ENCODE measurements at places on chromosomes 1 and 21.

GRCh38 chr1:20589331-20590278, 708 bp downstream of the CDA start:
- H3K4me3 ChIP-seq, result peak overlapping the region; percentile 84

GRCh38 chr1:150001415-150001814, 9.1 kb downstream of the OTUD7B start:
- H3K27me3 ChIP-seq, result no peaks in the 10 kb centered on the region
- no peak overlapping the region for H3K4me3 ChIP-seq
- H3K27ac ChIP-seq, result peak overlapping the region; percentile 39
- DNase-seq, result no peak
- peaks cover 37% of the 10 kb centered on the region for H3K36me3 ChIP-seq

- DNase-seq, result peak; percentile 58
- no peaks in the 10 kb centered on the region for H3K27me3 ChIP-seq
- H3K27ac ChIP-seq, result peak overlapping the region; percentile 17
- no peak overlapping the region for H3K4me3 ChIP-seq
These were observed 132.4 kb downstream of the EDEM3 start for GRCh38 chr1:184622136-184622823.

DNA sequence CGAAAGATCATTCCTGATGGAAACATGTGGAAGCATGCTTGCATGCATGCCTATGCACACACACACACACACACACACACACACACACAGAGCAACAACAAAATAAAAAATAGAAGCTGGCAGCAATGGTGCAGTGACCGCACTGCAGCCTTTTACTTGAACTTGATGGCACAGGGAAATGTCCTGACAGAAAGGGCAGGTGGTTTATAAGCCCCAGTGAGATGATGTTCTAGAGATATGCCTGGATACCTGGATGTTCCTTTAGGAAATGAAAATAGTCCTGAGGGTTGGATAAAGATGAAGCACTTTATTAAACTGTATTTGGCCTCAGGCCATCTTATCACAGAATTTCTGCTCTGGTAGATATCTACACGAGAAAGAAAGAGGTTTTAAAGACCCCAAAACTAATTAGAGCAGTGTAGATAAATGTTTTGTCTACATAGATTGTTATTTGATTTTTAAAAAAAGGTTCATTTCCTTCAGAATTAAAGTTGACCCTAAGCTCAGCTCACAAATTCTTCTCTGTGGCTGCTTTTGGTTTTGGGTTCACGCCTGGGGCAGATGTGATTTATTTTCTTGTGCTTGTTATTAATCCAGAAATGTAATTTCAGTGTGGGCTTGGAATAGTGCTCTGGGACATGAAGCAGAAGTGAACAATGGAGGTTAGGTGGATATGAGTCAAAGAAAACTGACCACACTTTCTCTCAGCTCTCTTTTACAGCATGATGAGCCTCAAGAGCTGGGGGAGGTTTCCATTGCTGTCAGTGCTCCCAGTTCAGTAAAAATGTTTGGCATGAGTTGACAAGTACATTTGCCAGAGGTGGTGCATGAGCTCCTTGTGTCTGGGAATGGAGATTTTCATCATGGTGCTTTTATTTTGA, 22.9 kb downstream of the ADAM30 start:
- no peaks in the 10 kb centered on the region for H3K36me3 ChIP-seq
- peaks cover 35% of the 10 kb centered on the region for H3K4me1 ChIP-seq
- peak overlapping the region; percentile 23 for H3K27ac ChIP-seq
- H3K27me3 ChIP-seq, result peaks cover 1% of the 10 kb centered on the region

DNA sequence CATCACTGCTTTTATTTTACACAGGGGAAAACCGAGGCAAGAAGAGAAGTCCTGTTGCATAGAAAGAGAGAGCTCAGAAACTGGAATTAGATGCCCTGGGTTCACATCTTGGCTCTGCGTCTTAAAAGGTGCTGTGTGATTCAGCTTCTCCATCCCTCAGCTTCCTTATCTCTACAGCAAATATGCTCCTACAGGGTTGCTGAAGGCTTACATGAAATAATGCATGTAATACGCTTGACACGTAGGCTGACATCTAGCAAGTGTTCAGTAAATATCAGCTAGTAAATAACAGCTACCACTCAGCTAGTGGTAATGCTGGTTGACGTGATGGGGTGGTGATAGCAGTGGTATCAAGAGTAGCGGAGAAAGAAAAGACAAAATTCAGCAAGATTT, 77.1 kb upstream of the CD55 start:
- DNase-seq, result no peak
- no peak overlapping the region for H3K27ac ChIP-seq
- H3K4me1 ChIP-seq, result peaks cover 63% of the 10 kb centered on the region
- H3K4me3 ChIP-seq, result no peak overlapping the region
- H3K27me3 ChIP-seq, result peaks cover 6% of the 10 kb centered on the region

DNA sequence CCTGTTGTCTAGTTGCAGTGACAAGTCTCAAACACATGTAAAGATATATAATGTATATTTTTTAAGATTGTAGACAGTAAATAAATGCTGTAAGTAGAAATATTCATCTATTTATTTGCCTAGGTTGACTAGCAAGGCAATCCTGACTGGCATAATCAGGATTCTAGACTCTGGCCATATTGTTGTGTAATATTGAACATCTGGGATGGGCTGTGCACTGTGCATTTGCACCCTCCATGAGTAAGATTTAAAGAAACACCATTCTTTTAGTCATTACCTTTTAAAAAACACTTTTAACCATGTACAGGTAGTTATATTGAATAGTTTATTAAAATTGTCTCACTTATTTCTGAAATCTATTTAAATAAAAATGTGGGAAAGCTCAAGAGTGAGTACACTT, 32.4 kb downstream of the RASAL2 start:
- no peaks in the 10 kb centered on the region for H3K27me3 ChIP-seq
- peak overlapping the region; percentile 56 for H3K4me3 ChIP-seq
- no peak for DNase-seq
- H3K4me1 ChIP-seq, result peaks cover 70% of the 10 kb centered on the region

GRCh38 chr21:38264571-38264970, 7.8 kb downstream of the KCNJ15 start:
- no peak overlapping the region for H3K27ac ChIP-seq
- H3K27me3 ChIP-seq, result no peaks in the 10 kb centered on the region
- H3K4me1 ChIP-seq, result peaks cover 94% of the 10 kb centered on the region
- no peak overlapping the region for H3K4me3 ChIP-seq
- DNase-seq, result no peak

DNA sequence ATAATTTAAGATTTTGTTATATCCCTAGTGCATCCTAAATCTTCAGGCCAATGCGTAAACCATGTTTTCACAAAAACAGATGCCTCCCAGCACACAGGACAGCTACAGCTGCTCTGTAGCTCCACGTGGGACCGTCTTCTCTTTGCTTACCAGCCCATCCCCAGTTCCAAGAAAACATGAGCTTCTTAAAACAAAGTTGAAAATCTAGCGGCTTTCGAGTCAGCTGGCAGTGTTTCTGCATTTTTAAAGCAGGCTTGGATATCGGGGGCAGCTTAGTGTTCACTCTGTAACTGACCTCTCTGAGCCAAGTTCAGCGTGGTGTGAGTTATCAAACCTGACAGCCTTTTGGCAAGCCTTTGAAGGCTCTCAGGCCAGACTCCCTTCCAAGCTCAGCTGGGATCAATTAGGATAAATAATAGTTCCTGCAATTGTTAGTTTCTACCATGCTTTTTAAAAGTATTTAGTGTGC, 881.5 kb downstream of the LTN1 start:
- no peaks in the 10 kb centered on the region for H3K36me3 ChIP-seq
- peak; percentile 48 for DNase-seq
- peak overlapping the region; percentile 79 for H3K4me3 ChIP-seq
- no peaks in the 10 kb centered on the region for H3K27me3 ChIP-seq
- peaks cover 16% of the 10 kb centered on the region for H3K4me1 ChIP-seq

DNA sequence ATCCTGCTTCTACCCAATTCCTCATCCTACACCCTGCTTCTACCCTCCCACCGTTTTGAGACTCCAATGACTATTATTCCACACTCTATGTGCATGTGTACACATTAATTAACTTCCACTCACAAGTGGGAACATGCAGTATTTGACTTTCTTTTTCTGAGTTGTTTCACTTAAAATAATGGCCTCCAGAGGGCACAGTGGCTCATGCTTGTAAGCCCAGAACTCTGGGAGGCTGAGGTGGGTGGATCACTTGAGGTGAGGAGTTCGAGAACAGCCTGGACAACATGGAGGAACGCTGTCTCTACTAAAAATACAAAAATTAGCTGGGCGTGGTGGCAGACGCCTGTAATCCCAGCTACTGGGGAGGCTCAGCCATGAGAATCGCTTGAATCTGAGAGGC, 464.8 kb downstream of the PTBP2 start:
- peaks cover 22% of the 10 kb centered on the region for H3K36me3 ChIP-seq
- peaks cover 4% of the 10 kb centered on the region for H3K27me3 ChIP-seq
- no peak overlapping the region for H3K4me3 ChIP-seq
- peaks cover 13% of the 10 kb centered on the region for H3K4me1 ChIP-seq

GRCh38 chr1:10659646-10660540, 136.6 kb downstream of the CASZ1 start:
- no peak overlapping the region for H3K4me3 ChIP-seq
- peaks cover 10% of the 10 kb centered on the region for H3K27me3 ChIP-seq
- H3K27ac ChIP-seq, result no peak overlapping the region
- H3K4me1 ChIP-seq, result no peaks in the 10 kb centered on the region
- DNase-seq, result no peak

DNA sequence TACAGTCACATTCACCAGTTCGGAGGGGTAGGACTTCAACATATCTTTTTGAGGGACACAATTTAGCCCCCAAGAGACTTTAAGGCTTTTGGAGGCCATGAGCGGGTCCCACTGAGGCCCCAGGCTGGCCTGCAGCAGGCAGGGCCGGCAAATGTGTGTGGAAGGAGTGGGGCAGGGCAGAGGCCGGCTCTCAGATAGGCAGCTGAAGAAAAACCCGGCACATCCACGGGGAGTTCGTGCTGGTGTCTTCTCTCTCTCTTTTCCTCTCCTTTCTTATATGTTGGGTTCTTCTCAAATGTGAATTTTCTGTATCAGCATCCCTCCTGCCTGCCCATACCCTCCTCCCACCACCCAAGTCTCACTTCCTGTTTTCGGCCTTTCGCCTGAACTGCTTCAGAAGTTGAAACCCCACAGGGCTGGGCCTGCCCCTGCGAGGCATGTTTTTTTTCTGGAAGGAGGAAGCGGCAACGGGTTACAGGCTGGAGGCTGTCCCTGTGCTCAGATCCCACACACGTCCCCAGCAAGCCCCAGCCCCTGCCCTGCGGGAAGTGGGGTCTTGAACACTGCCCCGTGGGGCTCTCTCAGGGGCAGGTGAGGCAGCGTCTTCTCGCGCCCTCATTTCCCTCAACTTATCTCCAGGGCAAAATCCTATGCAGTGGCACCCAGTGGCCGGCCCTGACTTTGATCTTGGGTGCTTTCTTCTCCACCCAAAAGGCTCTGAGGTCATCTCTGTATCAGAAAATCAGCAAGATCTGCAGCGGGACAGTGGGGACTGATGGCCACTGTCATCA, 9.7 kb upstream of the UMODL1 start:
- peaks cover 55% of the 10 kb centered on the region for H3K27me3 ChIP-seq
- DNase-seq, result no peak
- no peak overlapping the region for H3K4me3 ChIP-seq
- H3K27ac ChIP-seq, result no peak overlapping the region
